WTC11 (cell line): ENCODE measurements at places on chromosomes 5 and 9. TPM values are rescaled to one million over a fixed set of nuclear protein-coding genes. Genes with fewer than 3 reads are reported as not detected.

Gene CD14
- total RNA-seq: 0.27 to 0.63 TPM (median 0.53 TPM) in 3 replicates

- no peak for DNase-seq
These were observed 53.7 kb downstream of the ZNF622 start for GRCh38 chr5:16411741-16412455.

DNA sequence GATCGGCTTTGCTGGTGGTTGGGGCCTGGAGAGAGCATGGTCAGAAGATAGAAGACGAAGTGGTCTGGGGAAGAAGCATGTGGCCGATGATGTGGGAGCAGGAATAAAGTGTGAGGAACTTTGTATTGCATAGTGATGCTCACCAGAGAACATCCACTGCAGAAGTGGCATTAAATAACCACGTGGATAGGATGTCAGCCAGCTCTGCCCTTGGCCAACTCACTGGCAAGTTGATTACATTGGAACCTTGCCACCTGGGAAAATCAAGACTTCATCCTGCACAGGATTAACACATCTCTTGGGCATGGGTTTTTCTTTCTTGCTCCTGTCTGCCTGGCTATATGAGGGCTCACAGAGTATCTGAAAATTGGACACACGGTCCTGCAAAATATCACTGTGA lies 217.4 kb downstream of the DMRT2 start:
- no peak for DNase-seq

Gene PRUNE2
- 9.3 to 13.1 TPM (median 9.6 TPM) in 3 replicates for total RNA-seq

DNA sequence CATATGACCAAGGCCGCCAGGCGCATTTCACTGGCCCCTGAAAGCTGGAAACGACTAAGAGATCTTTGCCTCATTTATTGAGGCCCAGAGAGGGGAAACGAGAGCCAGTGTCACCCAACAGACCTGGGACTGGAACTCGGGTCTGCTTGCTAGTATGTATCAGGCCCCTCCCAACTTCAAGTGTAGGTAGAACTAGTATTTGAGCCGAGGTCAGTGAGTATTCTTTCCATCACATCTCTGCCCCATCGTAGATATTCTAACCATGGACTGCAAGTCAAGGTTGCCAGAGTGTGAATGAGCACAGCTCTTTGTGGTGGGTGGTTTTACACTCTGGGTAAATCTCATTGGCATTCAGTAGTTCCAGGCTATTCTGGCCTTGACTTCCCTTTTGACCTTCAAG lies 42.2 kb downstream of the GPR107 start:
- DNase-seq: no peak

- DNase-seq: no peak
These were observed 5.2 kb upstream of the ANXA6 start for GRCh38 chr5:151162776-151163175.

DNA sequence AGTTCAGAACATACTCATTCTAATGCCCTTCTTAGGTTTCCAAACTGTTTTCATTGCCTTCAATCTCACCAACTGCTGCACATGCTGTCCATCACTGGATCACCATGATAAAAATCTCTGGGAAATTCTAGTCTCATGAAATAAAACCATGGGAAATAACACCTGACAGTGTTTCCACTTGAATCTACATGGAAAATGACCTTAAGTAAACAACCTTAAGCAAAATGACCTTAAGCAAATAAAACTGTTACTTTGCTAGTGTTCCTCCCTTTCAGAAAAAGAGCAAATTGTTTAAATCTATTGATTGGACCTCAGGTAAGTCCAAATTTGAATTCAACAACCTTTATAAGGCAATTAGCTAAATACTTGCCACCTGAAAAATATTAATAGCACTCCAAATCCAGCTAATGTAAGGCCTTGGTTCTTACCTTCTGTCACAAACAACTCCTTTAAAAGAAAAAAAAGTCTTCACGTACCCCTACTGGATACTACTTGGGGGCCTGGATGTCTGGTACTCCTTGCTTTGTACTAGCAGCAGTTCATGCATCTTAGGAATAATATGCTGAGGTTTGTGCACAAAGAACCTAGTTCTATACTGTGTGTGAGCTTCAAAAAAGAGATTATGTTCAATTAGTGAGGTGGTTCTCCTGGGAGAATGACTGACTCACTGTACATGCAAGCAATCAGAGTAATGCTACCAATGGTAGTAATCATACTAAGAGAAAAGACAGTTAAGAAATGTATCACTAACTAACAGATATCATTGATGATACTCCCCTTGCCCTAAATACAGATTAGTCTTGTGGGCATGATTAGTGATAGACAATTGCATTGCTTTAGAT lies 630.4 kb downstream of the PSAT1 start:
- DNase-seq: no peak

GRCh38 chr9:81234924-81235610 lies 454.3 kb downstream of the TLE1 start:
- no peak for DNase-seq

Gene LHX3
- total RNA-seq: 0.11 TPM in 1 of 3 replicates, not detected in the others

DNA sequence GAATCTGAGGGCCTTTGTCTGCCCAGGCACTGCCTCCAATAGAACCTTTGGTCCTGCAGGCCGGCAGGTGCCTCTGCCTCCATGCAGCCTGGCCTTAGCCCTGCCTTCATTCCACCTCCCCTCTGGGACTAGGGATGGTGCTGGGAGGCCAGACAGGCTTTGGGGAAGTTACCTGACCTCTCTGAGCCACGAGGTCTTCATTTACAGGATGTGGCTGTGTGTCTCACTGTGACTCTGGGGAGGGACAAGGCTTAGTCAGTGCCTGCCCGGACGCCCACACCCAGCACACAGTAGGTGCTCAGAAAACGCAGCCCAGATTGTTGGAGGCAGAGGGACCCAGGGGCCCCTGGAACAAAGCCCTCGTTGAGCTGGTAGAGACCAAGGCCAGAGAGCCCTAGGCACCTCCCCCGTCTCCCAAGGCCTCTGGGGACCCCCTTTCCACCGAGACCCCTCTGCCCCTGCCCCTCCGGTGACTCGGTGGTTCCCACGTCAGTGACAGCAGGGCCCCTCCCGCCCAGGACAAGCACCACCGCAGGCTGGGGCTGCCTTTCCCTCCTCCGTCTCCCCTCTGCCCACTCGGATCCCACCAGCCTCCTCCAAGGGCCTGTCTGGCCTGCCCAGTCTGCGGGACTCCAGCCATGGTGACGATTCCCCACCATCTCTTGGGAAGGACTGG lies 46.9 kb upstream of the EGFL7 start:
- no peak for DNase-seq

DNA sequence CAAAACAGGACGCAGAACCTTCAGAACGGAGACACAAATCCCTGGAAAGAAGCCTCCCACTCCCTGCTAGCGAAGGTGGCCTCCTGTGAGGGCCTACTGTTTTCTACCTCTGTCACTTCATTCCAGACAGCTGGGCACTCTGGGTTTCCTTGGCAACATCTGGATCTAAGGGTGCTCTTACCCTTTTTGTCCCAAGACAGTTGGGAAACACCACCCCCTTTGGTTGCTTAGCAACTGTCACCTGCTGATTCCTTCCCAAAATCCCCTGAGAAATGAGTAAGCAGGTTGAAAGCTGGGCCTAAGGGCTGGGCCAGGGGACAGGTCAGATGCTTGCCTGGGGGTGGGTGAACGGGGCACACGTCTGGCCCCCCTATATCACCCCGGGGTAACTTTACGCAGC lies 29.4 kb downstream of the NANS start:
- DNase-seq: peak; percentile 49

Gene MSX2
- total RNA-seq: 0.73 to 0.94 TPM (median 0.83 TPM) in 3 replicates

Gene INSYN2B
- total RNA-seq: not detected in 3 replicates

- DNase-seq: no peak
These were observed 24.3 kb downstream of the CPLX2 start for GRCh38 chr5:175895686-175896102.

DNA sequence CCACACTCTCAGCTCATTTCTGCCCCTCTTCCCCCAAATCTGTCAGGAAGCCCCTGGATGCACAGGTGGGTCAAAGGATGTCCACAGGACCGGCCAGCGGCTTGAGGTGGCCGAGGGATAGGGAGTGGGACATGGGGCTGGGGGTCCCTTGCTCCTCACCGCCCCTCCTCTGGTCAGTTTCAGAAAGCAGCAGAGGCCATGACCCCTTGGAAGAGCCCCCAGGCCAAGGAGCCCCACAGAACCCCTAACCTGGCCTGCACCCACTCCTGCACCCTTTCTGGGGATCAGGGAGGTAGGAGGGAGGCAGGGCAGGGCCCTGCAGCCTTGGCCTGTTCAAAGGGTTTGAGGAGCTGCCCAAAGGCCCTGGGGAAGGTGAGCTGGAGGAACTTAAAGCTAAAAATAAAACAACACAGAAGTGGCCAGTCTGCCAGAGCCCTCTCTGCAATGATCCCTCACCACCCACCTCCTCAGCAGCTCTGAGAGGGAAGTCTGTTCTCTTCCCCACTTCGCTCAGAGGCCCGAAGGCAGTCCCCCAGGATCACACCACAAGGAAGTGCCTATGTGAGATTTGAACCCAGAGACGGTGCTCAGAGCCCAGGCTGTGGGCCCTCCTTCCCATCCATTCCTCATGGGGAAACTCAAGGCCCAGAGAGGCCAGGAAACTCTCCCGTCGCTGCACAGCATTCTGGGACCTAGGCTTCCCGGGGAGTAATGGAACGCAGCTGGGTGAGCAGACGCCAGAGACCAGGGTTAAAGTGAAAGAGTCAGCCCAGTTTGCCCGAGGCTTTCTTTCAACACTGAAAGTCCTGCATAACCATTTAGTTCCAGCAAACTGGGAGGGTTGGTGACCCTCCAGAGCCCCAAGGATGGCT lies 910 bp downstream of the ENG start:
- DNase-seq: no peak

Gene GARNL3
- 17.8 to 22.4 TPM (median 20.3 TPM) in 3 replicates for total RNA-seq

- peak; percentile 81 for DNase-seq
These were observed 215.8 kb upstream of the TRIM32 start for GRCh38 chr9:116471093-116471906.

Gene IGFBPL1
- 36.7 to 44.9 TPM (median 42.6 TPM) in 3 replicates for total RNA-seq

GRCh38 chr9:72006501-72006900 lies 53.9 kb downstream of the C9orf57 start:
- no peak for DNase-seq

Gene CCL21
- 0.37 TPM in 1 of 3 replicates, not detected in the others for total RNA-seq

GRCh38 chr9:110214586-110215355 lies 6.8 kb upstream of the C9orf152 start:
- no peak for DNase-seq

Gene OR1L6
- not detected in 3 replicates for total RNA-seq

Gene NEURL1B
- total RNA-seq: 6.1 to 9.8 TPM (median 6.6 TPM) in 3 replicates

- no peak for DNase-seq
These were observed 48.9 kb downstream of the RASEF start for GRCh38 chr9:83013867-83014605.

Gene TICAM2
- 0.66 to 1.0 TPM in 2 of 3 replicates, not detected in the other for total RNA-seq

DNA sequence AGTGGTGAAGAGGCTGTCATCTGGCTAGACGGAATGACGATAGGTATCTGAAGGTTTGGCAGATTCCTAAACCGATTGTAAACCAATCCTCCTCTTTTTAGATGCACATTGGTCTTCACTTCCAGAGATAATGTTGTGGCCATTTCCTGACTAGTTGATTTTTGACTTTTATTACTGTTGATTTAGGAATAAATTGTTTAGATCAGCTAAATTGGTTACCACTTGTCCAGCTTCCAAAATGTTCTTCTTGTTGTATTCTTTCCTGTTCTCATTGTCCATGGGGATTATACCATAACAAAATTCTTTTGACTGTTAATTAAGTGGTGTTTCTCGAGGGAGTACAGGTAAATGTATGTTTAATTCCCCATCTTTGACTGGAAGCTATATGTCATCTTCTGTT lies 119.7 kb downstream of the MACROH2A1 start:
- DNase-seq: no peak

DNA sequence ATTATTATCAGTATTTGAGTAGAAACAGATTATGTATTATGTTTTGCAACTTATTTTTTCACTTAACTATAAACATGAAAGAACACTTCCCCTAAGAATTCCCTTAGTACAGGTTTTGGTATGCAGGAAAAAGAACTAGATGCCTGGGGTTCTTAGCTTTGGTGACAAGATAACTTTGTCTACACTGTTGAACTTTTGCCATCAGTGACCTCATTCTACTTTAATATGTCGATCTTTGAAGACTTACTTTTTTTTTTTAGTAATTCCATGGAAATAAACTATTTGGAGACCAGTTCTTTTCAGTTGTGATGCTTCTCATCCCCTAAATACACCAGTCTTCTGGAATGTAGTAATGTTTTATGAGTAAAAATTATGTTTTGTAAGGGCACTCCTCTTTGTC lies 34.3 kb downstream of the ZNF462 start:
- DNase-seq: no peak

- DNase-seq: peak; percentile 91
These were observed 13.6 kb upstream of the ALDOB start for GRCh38 chr9:101449071-101449721.

Gene GABRG2
- total RNA-seq: 3.4 to 4.0 TPM (median 3.7 TPM) in 3 replicates

DNA sequence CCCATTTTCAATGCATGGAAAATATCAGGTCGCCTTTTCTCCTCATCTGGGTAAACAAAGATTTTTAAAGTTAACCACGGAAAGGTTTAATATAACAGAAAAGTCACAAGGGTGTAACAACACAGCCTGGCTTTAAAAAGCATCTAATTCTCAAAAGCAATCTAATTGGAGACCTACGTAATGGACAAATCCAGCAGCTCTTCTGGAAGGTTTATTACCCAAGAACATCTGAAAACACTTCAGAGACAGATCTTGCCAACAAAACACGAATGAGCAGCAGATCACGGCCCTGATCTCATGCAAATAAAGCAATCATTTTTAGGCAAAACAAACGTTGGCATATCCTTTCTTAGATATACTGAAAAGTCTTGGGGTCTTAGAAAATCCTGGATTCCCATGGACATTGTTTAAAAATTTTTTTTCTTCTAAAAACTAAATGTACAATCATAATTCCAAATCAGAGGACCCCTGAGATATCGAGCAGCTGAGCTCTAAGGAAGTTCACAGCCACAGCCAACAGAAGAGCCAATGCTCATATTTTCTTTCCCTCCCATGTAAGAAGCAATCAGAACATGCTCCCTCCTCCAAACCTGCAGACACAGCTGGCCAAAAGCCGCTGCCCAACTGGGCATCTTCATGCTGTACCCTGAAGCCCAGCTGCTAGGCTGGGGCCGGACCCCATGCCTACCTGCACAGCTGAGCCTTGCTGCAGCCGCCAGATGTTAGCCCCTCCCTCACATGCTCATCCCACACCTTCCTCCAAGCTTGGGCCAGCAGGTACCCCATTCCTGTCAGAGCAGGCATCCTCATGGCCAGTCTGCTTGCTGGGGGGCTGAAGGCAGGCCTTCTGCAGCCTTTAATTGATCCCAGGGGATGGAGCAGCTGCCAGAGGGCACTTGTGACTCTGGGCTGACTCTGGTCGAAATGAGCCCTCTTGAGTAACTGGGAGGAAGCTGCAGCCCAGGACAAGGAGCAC lies 11.2 kb downstream of the ANKS6 start:
- DNase-seq: no peak

- DNase-seq: no peak
These were observed 45.0 kb upstream of the PHF2 start for GRCh38 chr9:93531374-93531773.

Gene PRDM9
- 0.15 TPM in 1 of 3 replicates, not detected in the others for total RNA-seq

- DNase-seq: no peak
These were observed 132.4 kb downstream of the EFNA5 start for GRCh38 chr5:107538331-107538730.
